ENCODE measurements at places on chromosomes 2 and 18.

DNA sequence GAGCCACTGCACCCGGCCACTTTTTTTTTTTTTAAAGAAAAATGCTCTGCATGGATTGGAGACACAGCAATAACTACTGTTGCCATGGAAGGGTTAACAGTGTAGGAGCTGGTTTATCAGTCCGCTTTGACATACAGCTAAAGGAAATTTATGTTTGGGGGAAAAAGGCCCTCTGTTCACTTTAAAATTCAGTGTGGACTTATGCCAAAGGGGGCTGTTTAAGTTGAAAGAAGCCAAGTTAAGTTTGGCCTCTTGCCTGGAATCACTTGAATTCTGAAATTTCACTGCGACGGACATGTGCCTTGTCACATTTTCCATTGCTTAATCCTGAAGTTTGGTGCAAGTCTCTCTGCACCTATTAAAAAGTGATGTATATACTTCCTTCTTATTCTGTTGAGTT, 3.1 kb downstream of the KCNE4 start:
- DNase-seq: no peak

- DNase-seq: no peak
These were observed 9.0 kb downstream of the CCDC68 start for GRCh38 chr18:54950221-54950620.

DNA sequence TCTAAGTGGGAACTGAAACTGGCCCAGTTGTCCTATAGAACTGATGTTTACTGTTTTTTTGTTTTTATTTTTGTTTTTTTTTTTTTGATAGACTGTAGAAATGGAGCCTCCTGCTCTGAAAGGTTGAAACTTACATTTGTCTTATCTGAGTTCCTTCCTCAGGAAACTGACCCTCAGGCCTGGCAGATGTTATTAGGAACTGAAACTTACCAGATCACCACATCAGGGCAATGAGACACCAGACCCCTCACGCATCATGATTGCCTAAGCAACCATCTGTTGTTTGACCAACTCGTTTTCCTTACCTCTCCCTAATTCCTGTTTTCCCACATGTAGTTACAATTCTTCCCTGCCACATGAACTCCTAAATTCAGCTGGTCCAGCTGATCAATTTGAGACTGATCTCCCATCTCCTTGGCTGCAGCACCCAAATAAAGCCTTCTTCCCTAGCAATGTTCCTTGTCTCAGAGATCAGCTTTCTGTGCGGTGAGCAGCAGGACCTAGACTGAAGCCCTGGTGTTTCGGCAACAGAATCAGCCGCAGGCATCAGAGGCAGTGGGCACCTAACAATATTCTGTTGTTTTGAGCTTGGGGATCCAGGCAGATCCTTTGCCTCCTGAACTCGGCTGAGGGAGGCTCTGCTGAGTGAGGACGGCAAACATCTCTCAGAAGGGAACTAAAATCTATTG, 96.8 kb downstream of the MSH2 start:
- no peak for DNase-seq

GRCh38 chr2:220075835-220076234, 448.4 kb downstream of the SLC4A3 start:
- DNase-seq: no peak

- DNase-seq: peak; percentile 18
These were observed 2.3 kb upstream of the NR4A2 start for GRCh38 chr2:156334496-156335478.

DNA sequence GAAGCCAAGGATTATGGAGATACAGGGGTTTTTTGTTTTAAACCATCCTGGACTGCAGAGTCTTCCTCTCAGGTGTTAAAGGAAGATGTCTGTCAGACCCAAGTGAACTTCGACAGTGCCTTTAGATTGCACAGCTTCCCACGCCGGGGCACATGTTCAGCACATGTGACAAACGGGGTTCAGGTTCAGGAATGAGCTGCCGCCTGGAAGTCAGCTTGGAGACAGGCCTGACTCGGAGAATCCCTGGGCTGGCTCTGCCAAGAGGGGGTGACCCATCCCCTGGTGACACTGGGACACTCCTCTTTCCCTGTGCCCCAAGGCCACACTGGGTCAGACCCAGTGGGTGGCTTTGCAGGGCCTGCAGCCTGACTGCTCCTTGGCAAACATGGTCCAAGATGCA, 359.3 kb upstream of the SALL3 start:
- no peak for DNase-seq
